ENCODE measurements at places on chromosomes 6 and 20.

DNA sequence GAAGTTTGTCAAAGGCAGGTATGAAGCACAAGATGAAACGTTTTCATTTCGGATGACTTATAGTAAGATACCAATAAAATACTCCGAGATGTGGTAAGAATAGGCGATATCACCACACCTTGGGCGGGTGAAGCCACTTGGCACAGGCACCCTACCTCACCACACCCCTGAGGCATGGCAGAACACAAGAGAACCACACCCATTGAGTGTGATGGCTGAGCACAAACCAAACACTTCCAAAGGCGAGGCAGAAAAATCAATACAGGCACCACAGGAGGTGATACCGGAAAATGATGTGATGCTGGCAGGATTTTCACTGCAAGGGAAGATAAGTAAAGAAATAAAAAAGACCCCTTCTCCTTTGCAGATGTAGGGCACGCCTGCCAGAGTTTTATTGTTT, 332.9 kb upstream of the PRDM1 start:
- no peak for DNase-seq

GRCh38 chr20:50919567-50919966, 11.7 kb downstream of the ADNP start:
- no peak for DNase-seq

DNA sequence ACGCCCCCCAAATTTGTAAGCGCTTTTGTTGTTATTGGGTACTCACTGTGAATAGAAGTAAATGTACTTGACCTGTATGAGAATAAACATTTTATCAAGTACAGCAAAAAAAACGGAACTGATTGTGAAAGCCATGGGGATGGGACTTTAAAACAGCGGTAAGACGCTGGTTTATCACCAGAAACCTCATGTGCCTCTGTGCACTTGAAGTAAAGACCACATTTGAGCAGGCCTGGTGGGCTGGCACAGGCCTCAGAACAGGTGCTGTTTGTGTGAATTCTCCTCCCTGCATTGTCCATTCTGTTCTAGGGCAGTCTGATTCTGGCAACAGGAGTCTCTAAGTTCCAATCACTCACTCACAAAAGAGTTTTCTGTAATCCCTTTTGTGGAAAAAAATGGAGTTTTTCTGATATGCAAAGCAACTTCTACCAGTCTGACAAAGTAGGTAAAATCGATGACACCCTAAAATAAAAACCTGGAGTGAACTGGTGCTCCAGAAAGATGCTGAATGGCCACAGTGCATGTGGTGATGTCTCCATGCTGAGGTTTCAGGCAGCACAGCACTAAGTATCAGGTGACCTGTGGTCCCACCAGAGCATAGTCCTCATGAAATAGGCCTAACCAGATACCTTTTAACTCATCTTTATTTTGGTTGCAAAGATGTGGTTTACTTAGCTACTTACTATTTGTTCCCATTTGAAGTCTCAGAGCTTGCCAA, 53.9 kb downstream of the STX7 start:
- DNase-seq: no peak

DNA sequence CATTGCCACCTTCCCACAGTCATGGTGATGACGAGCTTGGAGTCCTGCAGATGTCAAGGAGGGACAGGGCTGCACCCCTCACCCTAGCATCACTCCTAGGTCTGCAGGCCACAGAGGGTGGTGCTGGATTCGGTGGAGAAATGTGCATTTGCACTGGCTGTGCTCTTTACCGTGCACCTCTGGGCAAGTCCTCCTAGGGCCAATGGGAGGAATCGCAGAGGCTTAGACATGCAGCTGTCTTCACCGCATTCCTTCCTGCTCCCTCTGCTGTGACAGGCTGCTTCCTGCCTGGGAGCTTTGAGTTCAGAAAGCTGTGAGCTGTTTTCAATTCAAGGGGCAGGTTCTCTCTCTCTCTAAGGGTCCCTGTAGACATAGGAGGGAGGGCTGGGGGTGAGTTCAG, 85.1 kb downstream of the EDN3 start:
- DNase-seq: no peak

- DNase-seq: no peak
Observed at GRCh38 chr6:42818878-42819277, 37.0 kb downstream of the BICRAL start.

DNA sequence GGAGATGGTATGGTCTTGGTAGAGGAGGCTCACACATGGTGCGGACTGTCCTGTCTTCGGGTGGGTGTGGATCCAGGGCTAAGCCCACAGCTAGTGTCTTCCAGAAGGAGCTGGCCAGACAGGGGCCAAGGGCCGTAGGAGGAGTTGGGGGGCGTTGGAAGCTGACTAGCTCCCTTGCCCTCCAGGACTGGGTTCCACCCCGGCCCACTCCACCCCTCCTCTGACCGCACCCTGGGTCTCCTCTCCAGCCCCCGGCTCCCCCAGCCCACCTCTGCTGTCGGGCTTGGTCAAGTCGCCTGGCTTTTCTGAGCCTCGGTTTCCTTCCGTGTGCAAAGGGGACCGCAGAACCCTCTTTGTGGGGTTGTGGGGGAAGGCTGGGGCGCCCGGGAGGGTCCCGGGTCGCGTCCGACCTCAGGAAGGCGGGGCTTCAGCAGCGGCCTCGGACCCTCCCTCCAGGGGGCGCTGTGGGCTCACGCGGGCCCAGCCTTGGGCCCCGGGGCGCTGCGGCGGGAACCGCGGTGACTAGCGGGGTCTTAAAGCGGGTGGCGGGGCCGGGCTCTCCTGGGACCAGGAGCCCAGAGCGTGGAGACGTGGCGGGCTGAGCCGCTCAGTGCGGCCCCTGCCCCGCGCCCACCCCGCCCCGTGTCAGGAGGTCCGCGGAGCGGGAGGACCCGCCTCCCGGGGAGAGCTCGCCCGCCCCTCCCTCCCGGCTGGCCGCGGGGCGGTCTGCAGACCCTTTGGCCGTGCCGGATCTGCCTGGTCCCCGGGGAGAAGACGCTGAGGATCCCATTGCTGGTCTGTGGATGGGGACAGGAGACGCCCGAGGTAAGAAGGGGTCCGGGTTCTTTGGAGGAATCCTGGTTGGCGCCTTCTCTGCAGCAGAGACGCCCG, 5.4 kb downstream of the NPBWR2 start:
- no peak for DNase-seq

DNA sequence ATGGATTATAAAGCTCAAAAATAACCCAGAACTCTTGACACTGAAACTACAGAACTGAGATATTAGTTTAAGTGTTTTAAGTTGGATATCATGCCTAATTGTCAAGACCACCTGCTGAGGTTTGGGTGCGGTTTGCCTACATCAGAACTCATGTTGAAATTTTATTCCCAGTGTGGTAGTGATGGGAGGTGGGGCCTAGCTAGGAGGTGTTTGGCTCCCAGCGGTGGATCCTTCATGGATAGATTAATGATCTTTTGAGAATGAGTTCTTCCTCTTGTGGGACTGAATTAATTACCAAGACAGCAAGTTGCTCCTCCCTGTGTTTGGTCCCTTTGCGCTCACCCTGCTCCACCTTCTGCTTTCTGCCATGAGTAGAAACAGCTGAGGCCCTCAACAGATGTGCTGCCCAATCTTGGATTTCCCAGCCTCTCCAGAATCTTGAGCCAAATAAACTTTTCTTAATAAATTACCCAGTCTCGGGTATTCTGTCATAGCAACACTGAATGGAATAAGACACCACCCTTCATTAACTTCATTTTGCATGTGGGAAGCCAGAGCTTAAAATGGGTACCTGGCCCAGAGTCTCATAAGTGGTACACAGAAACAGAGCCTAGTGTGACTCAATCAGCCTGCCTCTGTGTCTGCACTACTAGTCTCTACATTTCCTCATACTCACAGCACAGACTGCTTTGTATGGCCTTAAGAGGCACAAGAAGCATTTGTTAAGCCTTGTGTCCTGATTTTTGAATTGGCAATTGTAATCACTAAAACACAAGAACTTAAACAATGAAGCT, 158.4 kb downstream of the IBTK start:
- no peak for DNase-seq

DNA sequence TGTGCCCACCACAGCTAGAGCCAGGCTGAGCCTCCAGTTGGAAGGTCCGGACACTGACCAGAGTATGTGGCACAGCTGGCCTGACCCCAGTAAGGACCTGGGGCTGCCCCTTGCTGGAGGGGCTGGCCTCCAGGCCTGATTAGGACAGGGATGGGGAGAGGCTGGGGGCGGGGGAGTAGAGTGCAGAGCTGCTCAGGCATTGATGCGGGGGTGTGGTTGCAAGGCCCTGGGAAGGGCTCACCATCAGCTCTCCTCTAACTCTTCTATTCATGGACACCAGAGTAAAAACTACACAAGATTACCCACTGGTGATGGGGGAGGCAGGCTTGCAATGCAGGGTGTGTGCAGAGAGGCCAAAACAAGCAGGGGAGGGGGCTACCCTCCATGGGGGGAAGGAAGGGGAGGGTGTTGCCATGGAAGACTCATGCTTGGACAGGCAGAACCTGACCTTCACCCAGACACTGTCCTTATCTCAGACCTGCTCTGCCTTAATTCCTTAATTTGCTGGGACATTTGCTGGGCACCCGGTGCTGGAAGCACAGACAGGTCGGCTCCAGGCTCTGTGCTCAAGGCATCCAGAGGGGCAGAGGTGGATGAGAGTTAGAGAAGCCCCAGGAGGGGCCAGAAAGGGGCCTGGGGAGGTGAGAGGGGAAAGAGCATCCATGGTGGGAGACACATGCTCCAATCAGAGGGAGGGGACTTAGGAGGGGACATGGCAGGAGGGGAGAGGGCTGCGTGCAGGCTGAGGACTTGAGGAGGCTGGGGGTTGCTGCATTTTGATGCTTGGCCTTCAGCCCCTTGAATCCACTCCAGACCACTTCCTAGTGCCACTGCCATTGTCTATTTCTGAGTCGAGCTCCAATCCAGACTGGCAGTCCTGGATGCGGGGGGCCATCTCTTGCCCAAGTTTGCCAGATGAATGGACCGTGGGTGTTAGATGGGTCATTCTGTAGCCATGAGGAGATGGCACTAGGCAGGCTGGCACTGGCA, 7.6 kb upstream of the EMILIN3 start:
- no peak for DNase-seq

GRCh38 chr20:44805979-44806620, 4.2 kb downstream of the RIMS4 start:
- peak; percentile 75 for DNase-seq

- no peak for DNase-seq
Observed at GRCh38 chr6:6816716-6817115, 228.2 kb downstream of the LY86 start.

DNA sequence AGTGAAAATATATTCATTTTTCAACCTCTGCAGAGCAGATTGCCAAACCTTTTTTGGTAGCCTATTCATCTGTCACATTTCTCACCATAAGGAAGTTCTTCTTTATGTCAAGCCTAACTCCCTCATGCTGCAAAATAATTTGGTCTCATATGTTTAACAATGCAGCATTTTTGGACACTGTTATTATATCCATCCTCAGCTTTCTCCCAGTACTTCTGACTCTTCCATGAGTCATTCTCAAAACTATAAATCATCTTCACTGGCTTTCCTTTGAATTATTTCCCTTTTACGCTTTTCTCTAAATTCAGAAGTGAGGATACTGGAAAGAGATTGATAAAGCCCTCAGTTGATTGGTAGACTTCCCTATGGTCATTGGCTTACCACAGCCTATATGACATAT, 192.2 kb downstream of the TPBG start:
- peak; percentile 28 for DNase-seq

- DNase-seq: peak; percentile 62
Observed at GRCh38 chr20:362271-363254, 15.7 kb downstream of the NRSN2 start.

DNA sequence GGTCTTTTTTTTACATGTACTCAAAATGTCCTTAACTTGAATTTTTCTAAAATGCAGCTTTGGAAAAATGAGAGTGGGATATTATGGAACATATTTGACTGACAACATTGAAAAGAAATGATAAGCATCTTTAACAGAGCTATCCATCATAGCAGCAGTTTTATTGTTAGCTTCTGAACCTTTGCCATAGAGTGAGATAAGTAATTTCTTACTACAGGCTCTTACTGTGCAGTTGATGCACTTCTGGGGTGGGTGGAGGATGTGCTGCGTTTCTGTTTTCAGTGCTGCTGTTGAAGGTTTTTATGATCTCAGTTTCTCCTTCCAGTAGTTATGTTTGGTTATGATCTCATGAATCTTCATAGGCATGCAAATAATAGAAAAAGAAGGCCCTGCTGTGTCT, 267.0 kb downstream of the TMEM242 start:
- no peak for DNase-seq

DNA sequence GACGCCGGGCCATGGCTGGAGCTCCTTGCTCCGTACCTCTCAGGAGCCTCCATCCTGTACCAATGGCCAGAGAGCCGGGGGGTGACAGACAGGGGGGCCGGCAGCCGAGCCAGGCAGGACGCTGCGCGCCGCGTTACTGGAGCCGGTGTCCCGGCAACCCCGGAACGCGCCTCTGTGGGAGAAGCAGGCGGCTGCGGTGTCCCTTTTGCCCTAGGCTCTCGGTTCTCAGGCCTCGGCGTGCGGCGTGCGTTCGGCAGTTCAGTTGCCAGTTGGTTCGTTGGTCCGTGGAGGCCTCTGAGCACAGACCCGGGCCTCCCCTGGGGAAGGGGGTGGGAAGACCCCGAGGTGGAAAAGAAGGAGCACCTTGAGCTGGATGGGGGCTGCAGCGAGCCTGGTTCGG, at the start of gene SPATS1:
Gene SPATS1, plus strand, starts transcription at position 162 of the 400 bp plus-strand sequence. CDS start 446 bp downstream, outside the sequence.
- DNase-seq: no peak

DNA sequence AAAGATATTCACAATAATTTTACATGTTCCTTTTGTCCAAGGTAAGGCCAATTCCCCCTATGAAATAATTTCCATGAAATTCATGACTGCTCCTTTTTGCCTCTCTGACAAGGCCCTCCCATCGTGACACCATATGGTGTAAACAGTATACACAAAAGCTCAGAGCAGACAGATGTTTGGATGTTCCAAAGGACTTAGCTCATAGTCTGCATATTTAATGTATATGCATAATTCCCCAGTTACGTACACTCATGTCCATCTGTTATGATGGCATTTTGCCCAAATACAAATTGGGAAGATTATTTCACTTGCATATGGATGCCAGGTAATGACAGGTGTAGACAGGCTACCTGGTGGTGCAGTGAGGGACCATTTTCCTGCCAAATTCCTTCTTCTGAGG, 376.5 kb downstream of the KHDRBS2 start:
- DNase-seq: no peak

GRCh38 chr6:1110941-1111349, 201.0 kb upstream of the FOXQ1 start:
- DNase-seq: no peak

GRCh38 chr6:13098793-13099570, 229.4 kb downstream of the TBC1D7 start:
- no peak for DNase-seq

DNA sequence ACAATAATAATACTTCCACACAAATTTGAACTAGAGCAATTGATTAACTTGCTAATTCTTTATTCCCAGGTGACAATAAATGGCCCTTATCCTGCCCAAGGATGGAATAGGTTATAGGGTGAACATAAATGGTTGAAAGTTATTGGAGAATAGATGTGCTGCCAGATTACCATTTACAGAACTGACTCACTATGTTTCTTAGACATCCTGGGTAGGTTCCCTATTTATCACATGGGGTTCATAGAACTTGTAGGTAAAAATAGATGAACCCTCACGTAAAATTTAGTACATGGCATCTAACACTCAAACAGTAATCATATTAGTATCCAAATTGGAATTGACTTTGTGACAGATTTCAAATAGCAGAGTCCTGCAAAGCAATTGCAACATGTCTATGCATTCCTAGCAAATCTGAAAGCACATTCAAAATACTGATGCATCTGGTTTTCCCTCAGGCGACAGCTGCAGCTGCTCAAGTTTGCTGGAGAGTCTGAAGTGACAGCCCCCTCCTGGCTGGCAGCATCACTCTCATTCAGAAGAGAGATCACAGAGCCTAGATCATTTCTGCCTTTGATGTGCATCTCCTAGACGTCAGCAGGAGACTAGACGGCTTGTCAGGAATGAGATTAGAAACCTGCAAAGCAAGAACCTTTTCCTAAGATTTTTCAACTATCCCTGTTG, 80.2 kb upstream of the RNF217 start:
- no peak for DNase-seq

All from stromal cell of bone marrow (primary cell).